ENCODE measurements at places on chromosomes 5 and 9.
A peak's percentile ranks its signal among the peaks of the same experiment; 100 is the strongest.

DNA sequence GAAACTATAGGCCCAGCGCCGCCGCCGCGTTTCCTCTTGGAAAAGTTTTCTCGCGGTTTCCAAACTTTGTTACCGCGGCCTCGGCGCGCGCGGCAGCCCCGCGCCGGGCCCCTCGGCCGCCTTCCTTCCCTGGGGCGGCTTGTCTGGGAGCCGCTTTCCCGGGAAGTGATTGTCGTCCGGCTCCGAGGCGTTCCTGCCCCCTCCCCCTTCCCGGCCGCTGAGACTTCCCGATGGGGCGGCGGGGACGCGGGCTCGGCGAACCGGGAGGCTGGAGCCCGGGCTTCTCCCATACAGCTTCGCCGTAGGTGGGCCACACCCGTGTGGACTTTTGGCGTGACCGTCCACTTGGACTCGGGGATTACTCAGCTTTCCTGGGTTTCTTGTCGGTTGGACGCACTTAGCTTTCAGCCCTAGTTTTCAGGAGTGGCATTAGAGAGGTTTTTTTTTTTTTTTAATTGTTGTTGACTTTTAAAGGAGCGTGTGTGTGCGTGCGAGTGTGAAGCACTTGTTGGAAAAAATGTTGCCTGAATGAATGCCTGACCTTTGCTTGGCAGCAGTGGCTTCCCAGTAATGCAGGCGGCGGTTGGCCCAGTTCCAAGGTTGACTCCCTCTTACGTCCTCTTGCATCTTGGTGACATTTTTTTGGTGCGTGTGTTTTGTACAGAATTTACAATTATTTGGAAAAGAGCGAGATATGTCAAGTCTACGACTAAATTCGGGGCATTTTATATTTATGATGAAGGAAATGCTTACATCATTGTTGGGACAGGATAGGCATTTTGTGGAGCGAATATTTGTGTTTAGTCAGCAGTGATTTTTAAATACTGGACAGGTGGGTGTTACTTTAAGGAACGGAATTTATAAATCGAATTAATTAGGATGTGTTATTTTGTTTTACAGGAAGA is 821 bp downstream of the CTNNA1 start:
- peak; percentile 7 for DNase-seq

DNA sequence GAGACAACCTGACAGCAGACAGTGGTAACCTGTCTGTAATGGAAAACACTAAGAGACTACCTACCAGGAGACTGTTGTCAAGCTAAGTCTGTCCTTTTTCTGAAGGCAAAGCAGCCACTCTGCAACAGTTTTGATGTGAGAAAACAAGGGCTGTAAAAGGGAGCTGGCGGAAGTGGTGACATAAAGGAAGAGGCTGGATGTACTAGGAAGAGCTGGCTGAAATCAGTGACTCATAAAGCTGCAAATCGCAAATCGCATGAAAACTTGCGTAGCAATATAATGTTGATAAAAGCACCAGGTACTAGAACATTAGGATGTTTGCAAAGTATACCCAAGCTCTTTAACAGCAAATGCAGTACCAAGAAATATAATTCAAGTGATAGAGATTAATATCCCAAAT is 1.4 kb downstream of the NSUN2 start:
- DNase-seq, result no peak

DNA sequence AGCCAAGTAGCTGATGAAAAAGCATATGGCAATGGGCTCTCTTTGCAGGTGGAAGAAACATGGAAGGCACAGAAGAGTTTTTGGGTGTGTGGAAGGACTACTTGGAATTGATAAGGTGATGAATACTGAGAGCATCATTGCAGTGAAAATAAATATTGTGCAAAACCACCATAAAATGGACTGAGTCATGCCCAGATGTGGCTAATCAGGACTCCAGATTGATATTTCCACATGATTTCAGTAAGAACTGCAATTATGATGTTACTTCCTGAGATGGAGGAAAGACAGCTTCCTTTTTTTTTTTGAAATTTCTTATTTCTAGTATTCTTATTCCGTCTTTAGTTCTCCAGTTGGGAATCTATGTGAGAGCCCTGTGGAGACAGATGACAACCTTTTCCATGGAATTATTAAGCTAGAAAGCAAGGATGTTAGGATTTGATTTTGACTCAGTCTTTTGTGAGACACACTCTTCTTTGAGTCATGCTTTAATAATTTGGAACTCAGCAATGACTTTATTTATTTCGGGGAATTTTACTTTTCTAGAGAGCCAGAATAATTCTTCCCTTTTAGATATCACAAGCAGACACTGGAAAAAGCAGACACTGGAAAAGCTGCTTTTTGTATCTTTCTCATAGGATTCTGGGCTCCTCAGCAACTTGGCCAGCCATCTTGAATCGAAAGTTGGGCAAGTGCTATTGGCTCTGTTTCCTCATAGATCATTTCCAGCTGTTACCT is 94.2 kb upstream of the VCAN start:
- DNase-seq, result no peak

GRCh38 chr9:130101915-130102314 is 48.2 kb downstream of the GPR107 start:
- no peak for DNase-seq

DNA sequence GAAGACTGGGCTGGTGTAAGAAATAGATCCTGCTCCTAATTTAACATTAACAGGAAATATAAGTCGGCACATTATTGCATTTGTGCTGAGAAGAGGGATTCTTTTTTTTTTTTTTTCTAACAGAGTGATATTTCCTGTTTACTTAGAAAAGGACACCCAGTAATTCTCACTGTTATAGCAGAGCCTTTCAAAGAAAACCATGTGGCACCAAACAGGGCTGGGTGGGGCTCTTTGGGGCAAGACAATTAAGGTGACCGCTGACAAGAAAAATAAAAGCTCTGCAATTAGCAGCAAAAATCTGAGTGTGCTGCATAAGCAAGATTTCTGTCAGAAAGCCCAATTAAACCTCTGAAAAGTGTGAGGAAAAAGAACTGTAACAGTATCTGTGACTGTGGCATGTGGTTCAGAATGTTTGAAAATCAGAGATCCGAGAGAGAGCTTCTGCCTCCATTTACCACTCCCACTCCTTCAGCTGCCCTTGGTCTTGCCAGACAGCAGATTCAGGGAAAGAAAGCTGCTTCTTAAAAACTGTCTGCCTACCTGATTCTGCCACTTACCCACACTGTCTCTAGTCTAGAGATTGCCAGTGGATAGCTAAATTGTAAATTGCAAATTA is 77.1 kb upstream of the IQGAP2 start:
- DNase-seq, result no peak

DNA sequence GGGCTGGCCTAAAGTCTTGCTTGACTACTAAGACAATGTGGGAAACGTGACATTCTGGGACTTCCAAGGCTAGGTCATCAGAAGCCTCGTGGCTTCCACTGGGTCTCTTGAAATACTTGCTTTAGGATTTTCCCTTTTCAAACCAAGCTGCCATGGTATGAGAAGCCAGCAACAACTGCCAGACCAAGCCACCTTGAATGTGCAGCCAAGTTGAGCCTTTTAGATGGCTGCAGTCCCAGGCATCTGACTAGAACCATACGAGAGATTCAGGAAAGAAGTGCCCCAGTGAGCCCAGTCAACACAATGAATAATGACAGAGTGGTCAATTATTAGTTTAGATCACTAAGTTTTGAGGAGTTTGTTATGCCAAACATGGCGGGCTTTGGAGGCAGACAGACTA is 143.3 kb downstream of the SLF1 start:
- DNase-seq, result no peak

DNA sequence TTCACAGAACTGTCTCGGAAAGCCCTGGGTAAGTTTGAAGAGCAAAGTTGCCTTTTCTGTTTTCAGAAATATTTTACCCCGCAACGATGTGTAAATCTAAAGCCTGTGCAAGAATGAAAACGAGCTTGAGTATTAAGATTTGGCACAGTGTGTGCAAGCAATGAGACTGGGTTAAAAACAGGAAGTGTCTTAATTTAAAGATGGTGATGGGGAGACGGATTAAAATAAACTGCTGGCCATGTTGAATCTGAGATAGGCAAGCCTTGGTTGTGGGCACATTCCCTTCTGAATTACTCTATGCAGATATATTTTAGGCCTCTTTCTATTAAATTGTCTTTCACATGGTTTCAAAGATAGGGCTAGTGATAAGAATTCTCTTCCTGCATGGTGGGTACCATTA is 294.2 kb upstream of the DMRT1 start:
- DNase-seq, result no peak

- no peak for DNase-seq
These were observed 57.2 kb downstream of the TMOD1 start for GRCh38 chr9:97558701-97559101.

DNA sequence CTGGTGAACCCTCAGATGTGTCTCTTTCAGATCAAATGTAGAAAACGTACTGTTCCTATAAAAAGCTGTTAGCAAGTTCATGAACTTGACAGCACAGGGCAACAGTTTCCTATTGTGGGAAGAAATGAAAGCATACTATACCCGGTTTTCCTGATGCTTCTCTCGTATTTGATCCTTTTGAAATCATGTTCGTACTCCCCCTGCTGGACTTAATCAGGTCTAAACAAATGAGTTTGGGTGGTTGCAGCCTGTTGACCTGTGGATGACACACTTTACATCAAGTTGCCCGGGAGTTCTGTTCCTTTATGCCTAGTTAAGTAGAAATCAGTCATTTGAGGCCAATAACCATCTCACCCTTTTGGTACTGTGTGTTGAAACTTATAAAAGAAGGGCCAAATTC is 1992.3 kb downstream of the MAT2B start:
- DNase-seq, result peak; percentile 3

GRCh38 chr9:88174324-88174723 is 36.0 kb upstream of the SPATA31C2 start:
- DNase-seq, result no peak

DNA sequence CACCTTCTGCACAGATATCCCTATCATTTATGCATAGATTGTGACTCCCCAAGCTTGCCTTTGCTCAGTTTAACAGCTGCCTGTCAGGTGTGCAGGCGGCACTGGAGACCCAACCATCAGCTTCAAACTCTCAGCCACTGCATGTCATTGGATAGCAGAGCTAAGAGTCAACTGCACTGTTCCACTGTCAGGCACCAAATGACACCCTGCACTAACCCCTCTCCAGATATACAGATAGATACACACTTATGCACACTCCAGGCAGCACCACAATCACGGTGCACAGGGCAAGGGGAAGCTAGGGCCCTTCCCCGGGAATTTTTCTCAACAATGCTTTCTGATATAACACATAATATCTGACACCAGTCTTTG is 142.3 kb downstream of the BNC2 start:
- no peak for DNase-seq

- no peak for DNase-seq
These were observed 48.2 kb downstream of the TRIO start for GRCh38 chr5:14191325-14191724.

GRCh38 chr5:134943547-134943946 is 24.2 kb upstream of the CATSPER3 start:
- DNase-seq, result no peak

Measured in NCI-H1694 treated with DMSO at 0.1 percent for 48 hours (cell line).